ENCODE measurements at places on chromosomes 3 and 15.

- DNase-seq, result no peak
Observed at GRCh38 chr15:99202176-99202552, 47.2 kb downstream of the TTC23 start.

DNA sequence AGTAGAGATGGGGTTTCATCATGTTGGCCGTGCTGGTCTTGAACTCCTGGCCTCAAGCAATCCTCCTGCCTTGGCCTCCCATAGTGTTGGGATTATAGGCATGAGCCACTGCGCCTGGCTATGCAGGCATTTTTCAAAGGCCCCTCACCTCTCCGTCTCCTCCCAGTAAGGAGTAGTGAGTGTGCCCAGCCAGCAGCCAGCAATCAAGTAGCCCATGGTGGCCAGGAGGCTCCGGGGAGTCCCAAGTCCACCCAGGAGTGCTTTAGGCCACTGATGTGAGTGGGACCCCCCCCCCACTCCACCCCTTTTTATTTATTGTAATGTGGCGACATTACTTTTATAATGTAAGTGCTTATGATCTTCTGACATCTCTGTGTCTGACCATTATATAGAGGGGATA lies 8.1 kb downstream of the ISG20 start:
- DNase-seq, result no peak

DNA sequence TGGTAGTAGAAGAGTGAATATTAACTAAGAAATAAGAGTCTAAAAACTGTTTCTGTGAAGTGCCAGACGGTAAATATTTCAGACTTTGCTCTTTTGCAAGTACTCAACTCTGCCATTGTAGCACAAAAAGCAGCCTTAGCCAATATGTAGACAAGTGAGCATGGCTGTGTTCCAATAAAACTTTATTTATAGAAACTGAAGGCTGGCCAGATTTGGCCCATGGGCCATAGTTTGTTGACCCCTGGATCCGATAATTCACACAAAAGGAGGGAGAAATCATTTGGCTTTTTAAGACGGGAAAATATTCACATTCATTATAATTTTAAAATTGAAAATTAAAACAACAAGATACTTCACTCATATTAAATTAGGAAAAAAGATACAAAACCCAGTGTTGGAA lies 15.4 kb downstream of the EID1 start:
- no peak for DNase-seq

- DNase-seq, result no peak
Observed at GRCh38 chr3:73389117-73389813, 235.5 kb downstream of the PDZRN3 start.

DNA sequence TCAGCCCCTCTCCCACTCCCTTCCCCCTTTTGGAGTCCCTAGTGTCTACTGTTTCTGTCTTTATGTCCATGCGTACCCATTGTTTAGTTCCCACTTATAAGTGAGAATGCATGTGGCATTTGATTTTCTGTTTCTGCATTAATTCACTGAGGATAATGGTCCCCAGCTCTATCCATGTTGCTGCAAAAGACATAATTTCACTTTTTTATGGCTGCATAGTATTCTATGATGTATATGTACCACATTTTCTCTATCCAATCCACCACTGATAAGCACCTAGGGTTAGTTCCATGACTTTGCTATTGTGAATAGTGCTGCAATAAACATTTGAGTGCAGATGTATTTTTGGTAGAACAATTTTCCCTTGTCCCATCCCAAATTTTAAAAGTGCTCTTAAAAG lies 34.2 kb upstream of the RSL24D1 start:
- DNase-seq, result no peak

DNA sequence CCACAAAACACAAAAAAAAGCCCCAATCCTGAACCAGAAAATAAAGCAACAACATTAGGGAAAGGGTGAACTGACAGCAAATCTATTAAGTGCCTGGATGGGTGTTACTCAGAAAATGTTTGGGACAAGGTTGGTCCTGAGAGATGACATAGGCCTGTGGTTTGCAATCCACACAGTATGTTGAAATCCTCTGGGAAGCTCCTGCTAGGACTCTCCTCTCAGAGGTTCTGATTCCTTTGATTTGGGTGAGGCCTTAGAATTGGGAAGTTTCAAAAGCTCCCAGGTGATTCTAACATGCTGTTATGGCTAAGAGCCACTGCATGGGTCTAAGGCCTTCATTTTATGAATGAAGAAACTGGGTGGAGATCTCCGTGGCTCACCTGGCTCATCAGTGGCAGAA lies 18.4 kb downstream of the CLDN1 start:
- DNase-seq, result no peak

DNA sequence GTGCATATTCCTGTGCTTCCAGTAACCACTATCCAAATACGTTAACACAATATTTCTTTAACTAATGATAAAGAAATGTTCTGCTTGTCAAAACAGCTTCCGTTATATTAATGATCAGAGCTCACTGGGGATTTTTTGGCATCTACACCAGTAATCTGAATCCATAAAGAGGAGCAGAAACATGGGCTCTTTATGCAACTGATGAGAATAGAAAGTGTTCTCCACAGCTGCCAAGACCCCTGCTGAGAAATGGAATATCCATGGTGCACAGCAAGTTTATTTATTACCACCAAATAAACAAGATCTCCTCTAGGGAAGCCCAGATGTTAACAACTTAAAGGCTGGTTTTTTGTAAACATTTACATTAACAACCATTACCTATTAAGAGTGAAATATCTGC lies 54.5 kb downstream of the ALDH1A2 start:
- peak; percentile 8 for DNase-seq

DNA sequence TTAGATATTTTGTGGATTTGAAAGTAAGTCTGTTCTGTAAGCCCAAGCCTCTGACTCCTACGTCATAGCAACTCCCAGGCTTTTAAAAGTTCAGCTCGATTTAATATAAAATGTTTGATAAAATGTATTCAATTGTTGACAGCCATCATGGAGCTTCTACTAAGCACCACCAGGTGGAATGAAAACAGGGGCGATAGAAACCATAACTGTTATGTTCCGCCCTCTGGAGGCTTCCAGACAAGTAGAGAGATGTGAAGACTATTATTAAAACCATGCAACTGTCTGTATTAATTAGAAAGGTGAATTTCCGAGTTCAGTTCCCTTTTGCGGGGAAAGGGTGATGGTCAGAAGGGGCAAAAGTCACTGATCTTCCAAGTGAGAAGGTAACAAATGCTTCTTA lies 292.2 kb downstream of the NR2F2 start:
- DNase-seq, result no peak

Data from fibroblast of skin of left quadriceps (primary cell).